ENCODE measurements at places on chromosomes 2 and 18.
A peak's percentile ranks its signal among the peaks of the same experiment; 100 is the strongest.

DNA sequence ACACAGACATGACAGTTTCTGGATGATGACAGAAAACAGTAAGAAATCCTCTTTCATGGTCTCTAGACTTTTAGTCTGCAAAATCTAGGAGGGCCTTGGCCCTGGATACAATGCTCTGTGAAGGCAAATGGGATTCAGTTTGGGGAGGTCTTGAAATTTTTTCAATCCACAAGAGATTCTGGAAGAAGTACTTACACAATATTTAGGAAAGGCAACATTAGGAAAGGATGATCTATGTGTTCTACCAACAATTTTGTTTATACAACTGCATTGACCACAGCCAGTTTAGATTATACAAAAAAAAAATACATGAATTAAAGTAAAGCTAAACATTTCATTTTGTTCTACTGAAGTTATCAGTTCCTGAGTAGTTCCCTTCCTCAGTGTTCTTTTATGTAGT is 208.0 kb downstream of the SRBD1 start:
- DNase-seq: peak; percentile 12

DNA sequence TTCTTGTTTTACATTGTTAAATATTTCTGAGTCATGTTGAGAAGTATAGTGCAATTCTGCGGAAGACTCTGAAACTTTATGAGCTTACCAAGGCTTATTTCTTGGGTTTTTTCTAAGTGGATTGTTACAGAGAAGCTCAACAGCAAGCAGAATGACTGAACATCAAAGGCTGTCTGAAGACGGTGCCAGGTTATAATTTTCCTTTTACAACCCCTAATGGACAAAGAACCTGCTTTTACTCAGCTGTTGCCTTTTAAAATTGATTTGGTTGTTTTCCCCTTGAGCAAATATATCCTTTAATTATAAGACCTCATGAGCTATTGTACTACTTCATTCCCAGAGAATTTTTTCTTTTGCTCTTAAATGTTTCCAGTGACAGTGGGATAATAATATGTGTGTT is 41.6 kb downstream of the LAMA3 start:
- no peak for DNase-seq

- DNase-seq: peak; percentile 90
Measured at GRCh38 chr2:222864296-222864695, 3.5 kb downstream of the ACSL3 start.

GRCh38 chr18:7637269-7637668 is 70.2 kb downstream of the PTPRM start:
- DNase-seq: peak; percentile 12

- no peak for DNase-seq
Measured at GRCh38 chr18:8493141-8493540, 116.1 kb upstream of the RAB12 start.

DNA sequence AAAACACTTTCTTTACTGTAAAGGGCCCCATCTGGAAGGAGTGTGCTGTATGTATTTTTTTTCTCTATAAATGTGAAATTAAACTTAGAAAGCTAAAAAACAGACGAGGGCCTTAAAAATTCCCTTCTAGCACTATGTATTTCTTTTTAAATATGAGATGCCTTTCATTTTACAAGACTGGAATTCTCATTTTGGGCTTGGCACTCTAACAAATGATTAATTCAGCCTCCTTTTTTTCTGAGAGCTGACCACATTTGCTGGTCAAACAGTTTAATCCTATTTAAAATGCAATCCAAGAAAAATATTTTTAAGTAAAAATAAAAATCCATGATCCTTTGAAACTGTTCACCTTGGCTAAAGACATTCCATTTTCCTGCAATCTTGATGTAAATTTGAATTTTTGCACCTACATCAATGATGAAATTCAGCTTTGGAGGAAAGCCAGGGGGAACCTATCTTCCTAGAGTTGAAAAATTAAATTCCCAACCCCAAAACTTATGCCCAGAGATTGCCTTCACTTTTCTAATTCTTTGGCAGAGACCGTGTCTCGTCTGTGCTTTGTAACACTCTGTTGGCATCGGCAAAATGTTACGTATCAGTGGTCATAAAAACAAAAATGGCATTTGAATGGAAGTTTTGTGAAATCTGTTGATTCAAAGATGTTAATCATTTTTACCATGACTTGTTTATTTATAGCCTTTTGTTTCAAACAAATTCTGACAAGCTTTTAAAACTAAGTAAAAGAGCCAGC is 284.5 kb downstream of the ZNF521 start:
- DNase-seq: no peak

DNA sequence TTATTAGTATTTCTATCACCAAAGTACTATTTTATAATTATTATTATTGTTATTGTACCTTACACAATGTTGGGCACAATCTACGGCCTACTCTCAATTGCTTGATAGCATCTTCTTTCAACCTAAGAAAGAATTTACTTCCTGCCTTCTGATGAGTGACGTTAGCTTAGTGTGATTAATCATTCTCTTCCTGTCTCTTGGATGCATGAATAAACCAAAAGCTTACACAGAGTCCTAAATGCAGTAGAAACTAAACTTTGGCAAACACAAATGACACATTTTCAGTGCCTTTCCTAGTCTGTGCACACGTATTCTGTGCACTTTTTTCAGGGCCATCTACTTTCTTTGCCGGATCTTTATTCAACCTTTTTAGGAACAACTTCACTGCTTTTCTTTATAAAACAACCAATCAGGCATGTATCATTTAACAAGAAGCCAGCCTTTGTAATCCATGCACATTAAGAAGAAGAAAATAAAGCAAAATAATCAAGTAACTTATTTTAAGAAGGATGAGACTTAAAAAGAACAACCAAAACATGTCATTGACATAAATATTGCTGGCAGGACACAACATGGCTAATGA is 19.1 kb downstream of the TRAK2 start:
- DNase-seq: peak; percentile 71

- peak; percentile 74 for DNase-seq
Measured at GRCh38 chr18:74499633-74500032, 3.5 kb downstream of the CNDP2 start.

GRCh38 chr18:66632756-66633155 is 28.9 kb upstream of the CDH19 start:
- DNase-seq: no peak

GRCh38 chr18:67615876-67616275 is 99.4 kb upstream of the DSEL start:
- DNase-seq: no peak
